CMK (cell line): ENCODE measurements at places on chromosomes 12 and 14.

GRCh38 chr12:12723149-12723680, 6.0 kb downstream of the CDKN1B start:
- DNase-seq, result no peak

DNA sequence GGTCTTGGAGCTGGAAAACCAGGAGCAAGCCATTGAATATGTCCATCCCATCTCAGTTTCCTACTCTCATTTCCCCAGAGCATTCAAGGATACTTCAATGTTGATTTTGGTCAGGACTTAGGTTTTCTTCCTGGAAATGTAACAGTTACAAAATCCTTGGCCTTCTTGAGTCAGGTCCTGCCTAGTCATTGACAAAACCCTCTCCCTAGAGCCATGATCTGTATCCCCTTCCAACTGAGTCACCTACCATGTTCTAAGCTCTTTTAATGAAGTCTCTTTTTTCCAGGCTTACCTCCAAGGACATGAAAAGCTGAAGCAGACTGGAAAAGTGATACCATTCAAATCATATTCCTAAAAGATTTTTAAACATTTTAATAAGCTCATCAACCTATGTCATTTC, 549.2 kb downstream of the GALC start:
- no peak for DNase-seq

DNA sequence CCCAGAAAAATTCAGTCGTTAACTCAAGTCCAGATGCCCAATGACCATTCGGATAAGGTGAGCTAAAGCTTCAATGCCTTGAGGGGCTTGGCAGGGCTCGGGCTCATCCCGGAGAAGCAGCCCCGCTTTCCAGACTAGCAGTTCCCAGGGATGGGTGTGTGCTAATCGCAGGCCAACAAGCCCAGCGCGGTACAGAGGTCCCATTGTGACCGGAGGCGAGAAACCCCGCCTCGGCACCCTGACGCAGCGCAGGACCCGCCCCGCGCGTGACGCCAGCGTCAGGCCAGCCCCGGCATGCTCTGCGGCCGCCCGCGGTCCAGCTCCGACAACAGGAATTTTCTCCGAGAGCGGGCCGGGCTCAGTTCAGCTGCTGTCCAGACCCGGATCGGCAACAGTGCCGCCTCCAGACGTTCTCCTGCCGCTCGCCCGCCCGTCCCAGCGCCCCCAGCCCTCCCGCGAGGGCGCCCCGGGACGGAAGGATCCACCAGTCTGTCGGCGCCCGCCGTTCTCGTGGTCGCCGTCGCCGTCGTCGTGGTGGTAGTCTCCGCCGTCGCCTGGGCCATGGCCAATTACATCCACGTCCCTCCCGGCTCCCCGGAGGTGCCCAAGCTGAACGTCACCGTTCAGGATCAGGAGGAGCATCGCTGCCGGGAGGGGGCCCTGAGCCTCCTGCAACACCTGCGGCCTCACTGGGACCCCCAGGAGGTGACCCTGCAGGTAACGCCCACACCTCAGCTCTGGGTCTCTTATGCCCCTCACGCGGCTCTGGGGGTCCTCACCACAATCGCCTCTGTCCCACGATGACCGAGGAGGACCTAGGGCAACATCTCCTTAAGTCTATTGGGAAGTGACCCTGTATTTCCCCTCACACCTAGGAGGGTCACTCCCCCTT, at the start of gene ETNK1:
Gene ETNK1, plus strand, starts transcription at position 302 of the 892 bp plus-strand sequence. Its CDS starts 260 bp downstream, at position 562.
- DNase-seq, result peak; percentile 38

- DNase-seq, result no peak
Observed at GRCh38 chr12:88633312-88633711, 53.0 kb upstream of the KITLG start.

- no peak for DNase-seq
Observed at GRCh38 chr14:104800771-104801519, at the start of gene ZBTB42. Gene ZBTB42 (plus strand): TSS chr14:104801101. CDS start chr14:104801198, 97 bp downstream.

DNA sequence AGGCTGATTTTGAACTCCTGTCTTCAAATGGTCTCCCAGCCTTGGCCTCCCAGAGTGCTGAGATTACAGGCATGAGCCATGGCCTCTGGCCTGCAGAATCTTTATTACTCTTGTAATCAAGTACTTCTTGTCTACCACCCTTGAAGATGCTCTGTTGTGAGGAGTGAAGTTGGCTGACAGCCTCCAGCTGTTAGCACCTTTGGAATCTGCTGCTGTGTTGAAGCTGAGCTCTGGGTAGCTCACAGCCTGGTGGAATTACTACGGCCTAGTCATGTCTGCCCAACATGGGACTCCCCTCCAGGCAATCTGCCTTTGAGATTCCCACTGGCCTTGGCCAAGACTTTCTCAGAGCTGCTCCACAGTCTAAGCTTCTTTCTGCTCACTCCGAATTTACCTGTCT, 5.8 kb upstream of the C12orf75 start:
- no peak for DNase-seq

- no peak for DNase-seq
Observed at GRCh38 chr12:72219937-72220336, 52.2 kb upstream of the TRHDE start.

DNA sequence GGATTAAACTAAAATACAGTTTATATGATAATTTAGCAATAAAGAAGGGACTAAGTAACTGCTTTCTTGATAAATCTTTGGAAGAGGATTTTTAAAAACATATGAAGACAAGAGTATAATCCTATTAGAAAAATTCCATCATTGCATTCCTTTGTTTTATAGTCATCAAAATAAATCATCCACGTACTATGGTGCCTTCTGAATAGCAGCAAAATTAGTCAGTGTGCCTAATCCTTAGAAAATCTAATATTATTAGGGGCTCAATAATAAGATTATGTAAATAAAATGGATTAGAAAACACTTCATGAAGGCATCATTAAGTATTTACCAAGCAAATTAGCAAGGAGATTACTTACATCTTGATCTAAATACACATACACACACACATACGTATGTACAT, 102.1 kb downstream of the KCNH5 start:
- DNase-seq, result no peak

DNA sequence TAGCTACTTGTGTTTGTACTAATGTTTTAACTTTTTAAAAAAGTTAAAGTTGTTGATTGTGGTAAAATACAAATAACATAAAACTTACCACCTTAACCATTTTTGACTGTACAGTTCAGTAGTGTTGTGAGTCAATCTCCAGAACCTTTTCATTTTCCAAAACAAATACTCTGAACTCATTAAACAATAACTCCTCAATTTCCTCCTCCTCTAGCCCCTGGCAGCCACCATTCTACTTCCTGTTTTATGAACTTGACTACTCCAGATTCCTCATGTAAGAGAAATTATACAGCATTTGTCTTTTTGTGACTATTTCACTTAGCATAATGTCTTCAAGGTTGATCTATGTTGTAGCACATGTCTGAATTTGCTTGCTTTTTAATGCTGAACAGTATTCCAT, 299.1 kb upstream of the AMIGO2 start:
- DNase-seq, result no peak

- no peak for DNase-seq
Observed at GRCh38 chr12:113040722-113041171, 15.8 kb upstream of the DTX1 start.

DNA sequence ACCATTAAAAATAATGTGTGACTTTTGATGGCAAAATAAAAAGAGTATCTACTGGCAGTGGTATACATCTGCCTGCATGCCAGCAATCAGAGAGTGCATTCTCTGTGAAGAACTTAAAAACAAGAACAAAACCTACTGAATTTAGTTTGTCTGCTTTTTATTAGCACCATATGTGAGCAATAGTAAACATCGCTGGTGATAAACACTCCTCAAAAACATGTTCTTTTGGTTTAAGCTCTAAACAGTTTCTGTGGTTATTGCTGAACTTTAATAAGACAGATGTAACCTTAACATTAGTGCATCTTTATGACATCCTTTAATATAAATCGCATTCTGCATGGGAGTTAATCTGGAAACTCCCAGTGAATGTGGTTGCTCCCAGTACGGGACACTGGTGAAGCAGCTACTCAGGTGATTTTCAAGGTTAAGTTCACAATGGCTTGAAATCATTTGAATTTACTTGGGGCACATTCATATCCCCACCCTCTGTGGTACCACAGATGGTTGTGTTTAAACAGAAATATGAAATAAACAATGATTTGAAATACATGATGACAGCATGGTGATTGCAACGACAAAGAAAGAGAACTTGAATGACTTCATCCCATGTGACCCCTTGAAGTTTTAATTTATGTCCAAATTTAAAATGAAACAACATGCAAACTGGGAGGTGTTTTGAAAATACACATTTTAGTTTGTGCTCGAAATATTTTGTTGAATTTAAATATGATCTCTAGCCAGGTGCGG, 285.9 kb downstream of the FOXN3 start:
- DNase-seq, result no peak

- no peak for DNase-seq
Observed at GRCh38 chr14:72743626-72744025, 150.3 kb downstream of the DPF3 start.

- no peak for DNase-seq
Observed at GRCh38 chr12:55612646-55613045, 24.0 kb upstream of the OR10P1 start.

DNA sequence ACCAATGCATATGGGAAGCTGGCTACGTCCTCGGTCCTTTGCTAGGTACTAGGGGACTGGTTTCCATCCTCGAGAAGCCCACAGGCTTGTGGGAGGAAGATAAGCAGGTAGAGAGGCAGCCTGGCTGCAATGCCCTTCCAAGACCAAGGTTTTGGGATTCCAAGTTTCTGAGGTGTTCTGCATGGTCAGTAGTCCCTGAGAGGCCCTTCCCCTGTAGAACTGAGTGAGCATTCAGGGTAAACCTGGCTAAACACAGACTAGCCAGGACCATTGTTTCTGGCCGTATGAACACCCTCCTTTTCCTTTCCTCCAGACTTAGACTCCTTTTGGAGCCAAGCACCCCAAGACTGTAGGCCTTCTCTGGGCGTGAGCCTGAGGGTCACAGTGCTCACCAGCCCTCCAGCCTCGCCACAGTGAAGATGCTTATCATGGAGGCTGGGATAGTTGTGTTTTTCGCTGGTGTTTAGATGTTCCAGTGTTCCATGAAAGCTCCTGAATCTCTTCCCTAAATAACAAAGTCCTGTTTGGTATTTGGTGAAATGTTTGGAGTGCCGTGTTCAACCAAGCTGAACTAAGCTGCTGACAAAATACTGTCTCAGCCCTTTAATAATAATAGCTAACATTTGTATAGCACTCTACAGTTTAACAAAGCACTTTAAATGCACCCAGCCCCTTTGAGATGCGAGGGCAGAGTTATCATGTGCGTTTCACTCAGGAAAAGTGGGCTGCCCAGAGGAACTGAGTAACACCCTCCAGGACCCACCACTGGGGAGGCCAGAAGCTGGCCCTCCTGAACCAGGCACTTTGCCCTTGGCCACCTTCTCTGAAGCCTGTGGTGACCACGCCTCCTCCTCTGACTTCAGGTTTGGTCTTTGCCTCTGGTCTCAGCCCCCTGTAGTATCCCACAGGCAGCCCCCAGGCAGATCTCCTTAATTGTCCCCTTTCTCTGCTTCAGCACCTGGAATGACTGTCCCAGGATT, 284.5 kb downstream of the CACNA1C start:
- no peak for DNase-seq

- DNase-seq, result no peak
Observed at GRCh38 chr12:7079826-7080125, 12.5 kb downstream of the C1R start.

DNA sequence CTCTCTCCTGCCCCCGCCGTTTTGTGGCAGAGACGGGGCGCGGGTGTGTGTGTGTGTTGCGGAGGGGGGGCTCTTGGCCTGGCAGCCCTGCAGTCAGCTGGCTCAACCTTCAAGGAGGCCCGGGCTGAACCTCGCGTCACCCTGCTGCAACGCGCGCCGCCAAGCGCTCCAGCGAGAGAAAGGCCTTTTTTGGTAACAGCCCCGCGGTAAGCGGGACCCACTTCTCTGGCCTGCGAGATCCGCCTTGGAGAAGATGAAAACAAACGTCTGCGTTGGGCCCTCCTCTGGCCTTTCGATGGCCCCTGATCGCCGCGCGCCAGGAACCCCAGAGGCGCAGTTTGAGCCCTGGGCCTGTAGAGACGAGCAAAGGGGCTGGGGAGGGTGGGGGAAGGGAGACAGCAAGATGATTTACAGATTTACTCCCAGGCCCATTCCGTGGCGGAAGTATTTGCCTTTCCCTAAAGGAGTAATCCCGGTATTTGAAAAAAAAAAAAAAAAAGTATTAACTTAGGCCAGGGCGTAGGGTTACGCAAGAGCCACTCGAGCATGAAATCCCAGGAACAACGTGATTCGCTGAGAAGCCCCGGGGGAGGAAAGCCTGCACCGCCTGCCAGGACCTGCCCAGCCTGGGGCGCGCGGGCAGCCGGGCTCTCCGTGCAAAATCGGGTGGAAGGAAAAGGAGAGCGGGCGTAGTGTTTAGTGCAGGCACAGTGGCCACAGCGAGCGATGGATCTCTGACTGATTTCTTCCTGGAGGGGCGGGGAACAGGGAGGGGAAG, 4.5 kb upstream of the IRF2BPL start:
- DNase-seq, result peak; percentile 61

- DNase-seq, result no peak
Observed at GRCh38 chr14:52950898-52951680, at the start of gene FERMT2. Gene FERMT2 (minus strand): TSS chr14:52951050. CDS start chr14:52950568, 482 bp downstream.

- no peak for DNase-seq
Observed at GRCh38 chr14:106318700-106319099, 792.3 kb downstream of the TMEM121 start.

- no peak for DNase-seq
Observed at GRCh38 chr12:16359512-16360491, 12.4 kb downstream of the MGST1 start.

DNA sequence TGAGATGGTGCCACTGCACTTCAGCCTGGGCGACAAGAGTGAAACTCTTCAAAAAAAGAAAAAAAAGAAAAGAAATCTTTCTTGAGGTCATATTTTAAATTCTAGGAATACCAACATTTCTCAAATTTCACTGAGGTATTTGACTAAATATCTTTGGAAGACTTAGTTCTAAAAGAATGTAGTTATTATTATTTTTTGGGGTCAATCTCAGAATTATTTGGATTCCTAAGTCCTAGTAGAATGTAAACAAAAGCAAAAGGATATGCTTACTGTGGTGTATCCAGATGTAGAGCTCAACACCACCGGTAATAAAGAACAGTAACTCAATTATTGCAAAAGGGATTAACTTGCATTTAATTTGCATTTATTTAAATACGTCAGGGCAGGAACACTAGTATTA, 25.0 kb downstream of the PRICKLE1 start:
- DNase-seq, result no peak

DNA sequence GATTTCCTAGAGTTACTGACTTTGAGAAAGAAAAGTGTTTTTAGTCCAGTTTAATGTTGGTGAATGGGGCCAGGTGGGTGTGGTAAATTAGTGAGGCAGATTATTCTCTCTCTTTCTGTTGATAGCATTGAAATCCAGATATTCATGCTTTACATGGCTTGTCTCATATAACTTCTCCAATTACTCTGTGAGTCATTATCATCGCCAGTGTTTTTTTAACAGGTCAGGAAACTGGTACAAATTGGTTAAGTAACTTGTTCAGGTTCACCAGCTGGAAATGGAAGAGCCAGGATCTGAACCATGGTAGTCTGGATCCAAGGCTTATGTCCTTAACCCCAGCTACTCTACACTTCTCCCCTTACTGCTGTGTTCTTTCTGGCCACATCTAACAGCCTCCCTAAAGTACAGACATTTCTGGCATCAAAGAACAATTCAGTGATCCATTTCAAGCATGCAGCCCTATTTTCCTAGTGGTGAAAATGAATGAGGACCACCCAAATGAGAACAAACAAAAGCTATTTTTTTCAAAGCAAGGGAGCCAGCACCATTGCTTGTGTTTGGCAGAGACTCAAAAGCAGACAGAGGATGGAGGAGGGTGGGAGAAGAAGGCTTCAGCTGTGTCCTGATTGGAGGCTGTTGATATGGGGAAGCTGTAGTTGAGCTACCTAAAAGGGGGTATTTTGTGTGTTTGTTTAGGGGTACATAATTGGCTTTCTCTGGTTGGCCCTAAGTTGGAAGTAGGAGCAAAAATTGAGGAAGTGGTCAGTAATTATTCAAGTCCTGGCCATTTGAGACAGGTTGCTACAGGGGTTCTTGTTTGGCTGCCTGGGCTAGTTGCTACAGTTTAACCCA, 1.7 kb downstream of the IRAK3 start:
- no peak for DNase-seq
